ENCODE measurements at places on chromosomes 7 and 10. TPM values are rescaled to one million over a fixed set of nuclear protein-coding genes. Genes with fewer than 3 reads are reported as not detected.

LRRC18 gene
- polyA plus RNA-seq: 0.35 TPM

INSYN2A gene
- not detected for polyA plus RNA-seq

SKIDA1 gene
- polyA plus RNA-seq: not detected

TLX1 gene
- polyA plus RNA-seq: not detected

GHRHR gene
- not detected for polyA plus RNA-seq

TRIM73 gene
- polyA plus RNA-seq: 1.4 TPM

ABCB4 gene
- polyA plus RNA-seq: 21.3 TPM

PLEKHS1 gene
- not detected for polyA plus RNA-seq

HKDC1 gene
- polyA plus RNA-seq: not detected

SYT15 gene
- polyA plus RNA-seq: 0.06 TPM

BAMBI gene
- polyA plus RNA-seq: not detected

FAM25C gene
- polyA plus RNA-seq: not detected

ZNF438 gene
- 5.9 TPM for polyA plus RNA-seq

ANKRD30A gene
- not detected for polyA plus RNA-seq

OR6B1 gene
- not detected for polyA plus RNA-seq

LIPF gene
- not detected for polyA plus RNA-seq

STYXL1 gene
- 66.1 TPM for polyA plus RNA-seq

Measured in naive B cell (primary cell).